Stimulated activated CD4-positive, alpha-beta T cell treated with anti-CD3 and anti-CD28 coated beads, Interleukin-4, amount 100 ng/mL, for 48 hours (primary cell): ENCODE measurements at places on chromosomes 2 and 18.

DNA sequence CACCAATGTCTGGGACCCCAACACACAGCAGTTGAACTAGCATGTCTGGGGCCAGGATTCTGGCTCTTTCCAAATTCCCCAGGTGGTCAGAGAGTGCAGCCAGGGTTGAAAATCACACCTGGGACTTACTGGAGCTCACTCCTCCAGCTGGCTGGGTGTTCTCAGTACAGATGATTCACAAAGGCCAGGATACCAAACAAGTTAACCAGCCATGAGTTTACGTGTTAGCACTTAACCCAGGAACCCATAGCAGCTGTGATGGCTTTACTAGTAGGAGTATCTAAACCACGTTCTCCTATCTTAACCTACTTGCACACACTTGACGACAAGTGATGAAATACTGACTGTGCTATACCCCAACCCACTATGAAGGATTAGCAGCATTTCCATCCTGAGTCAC lies 222.8 kb downstream of the FBXO15 start:
- no peak for DNase-seq

DNA sequence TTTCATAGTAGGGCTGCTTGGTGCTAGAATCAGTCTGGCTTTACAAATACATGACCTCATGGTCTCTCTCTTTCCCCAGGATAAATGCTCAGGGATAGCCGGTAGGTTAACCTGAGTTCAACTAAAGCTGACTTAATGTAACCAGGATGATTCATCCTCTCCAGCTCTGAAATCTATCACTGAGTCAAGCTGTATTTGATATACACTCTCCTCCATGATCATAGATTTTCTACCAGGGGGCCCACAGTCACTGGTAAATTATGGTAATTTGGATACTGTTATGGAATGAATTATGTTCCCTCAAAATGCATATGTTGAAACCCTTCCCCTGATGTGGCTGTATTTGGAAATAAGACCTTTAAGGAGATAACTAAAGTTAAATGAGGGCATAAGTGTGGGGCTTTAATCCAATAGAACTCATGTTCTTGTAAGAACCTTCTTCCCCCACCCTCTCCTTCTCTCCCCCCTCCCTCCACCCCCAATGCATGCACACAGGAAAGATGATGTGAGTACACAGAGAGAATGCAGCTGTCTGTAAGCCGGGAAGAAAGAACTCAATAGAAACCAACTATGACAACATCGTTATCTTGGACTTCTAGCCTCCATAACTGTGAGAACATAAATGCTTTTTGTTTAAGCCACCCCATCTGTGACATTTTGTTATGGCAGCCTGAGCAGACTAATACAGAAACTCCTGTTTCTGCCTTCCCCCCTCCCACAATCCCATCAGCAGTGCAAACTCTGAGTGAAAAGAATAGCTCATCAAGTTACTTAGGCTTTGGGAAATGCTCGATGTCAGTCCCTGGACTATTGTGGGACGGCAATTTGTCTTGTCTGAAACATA lies 134.9 kb upstream of the KYNU start:
- no peak for DNase-seq

- DNase-seq, result no peak
Observed at GRCh38 chr2:76194031-76194775, 483.5 kb upstream of the GCFC2 start.

DNA sequence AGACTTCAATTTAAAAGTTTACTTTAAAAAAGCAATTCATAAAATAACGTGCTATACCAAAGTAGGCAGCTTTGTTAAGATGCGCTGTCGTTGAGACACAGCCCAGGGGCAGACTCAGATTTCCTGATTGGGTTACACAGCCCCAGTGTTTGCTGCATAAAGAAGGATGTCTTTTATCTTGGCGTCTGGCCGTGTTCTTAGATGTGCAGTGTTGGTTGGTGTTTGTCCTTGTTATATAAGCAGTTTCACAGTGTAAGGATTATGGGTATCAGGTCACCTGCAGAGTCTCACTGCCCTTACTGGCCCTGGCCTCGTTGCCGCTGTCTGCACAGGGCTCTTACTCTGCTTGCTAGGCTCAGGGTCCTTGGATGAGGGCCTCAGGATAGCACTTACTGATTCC lies 108.5 kb downstream of the WDSUB1 start:
- DNase-seq, result no peak

DNA sequence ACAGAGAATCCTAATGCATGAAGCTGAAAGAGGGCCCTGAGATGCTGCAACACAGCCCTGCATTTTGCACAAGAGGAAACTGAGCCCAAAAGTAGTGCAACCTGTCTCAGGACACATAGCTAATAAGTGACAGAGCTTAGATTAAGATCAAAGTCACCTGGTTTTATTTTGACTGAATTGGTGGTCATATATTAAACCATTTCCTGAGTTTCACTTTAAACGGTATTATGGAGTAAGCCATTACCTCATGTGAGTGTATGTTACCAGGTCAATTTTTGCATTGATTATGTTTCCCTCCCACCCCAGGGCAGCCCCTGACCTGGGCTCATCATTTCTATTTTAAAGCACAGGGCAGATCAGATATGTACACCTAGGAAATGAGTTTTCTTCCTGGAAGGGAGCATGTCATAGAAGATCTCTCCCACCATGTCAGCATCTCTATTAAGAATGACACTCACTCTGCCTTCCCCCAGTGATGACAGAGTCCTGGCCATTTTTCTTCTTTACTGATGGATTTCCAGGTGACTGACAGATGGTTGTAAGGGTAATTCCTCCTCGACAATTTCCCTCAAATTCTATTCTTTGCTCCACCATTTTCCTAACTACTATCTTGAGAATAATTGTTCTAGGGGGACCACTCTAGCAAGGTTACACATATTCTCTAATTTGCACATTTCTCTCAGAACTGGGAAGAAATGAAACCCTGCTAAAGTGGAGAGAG lies 441.3 kb upstream of the SLC14A2 start:
- no peak for DNase-seq

GRCh38 chr2:177808984-177809809 lies 263.4 kb downstream of the PDE11A start:
- DNase-seq, result no peak

- DNase-seq, result no peak
Observed at GRCh38 chr2:205654878-205655605, 27.3 kb upstream of the NRP2 start.

DNA sequence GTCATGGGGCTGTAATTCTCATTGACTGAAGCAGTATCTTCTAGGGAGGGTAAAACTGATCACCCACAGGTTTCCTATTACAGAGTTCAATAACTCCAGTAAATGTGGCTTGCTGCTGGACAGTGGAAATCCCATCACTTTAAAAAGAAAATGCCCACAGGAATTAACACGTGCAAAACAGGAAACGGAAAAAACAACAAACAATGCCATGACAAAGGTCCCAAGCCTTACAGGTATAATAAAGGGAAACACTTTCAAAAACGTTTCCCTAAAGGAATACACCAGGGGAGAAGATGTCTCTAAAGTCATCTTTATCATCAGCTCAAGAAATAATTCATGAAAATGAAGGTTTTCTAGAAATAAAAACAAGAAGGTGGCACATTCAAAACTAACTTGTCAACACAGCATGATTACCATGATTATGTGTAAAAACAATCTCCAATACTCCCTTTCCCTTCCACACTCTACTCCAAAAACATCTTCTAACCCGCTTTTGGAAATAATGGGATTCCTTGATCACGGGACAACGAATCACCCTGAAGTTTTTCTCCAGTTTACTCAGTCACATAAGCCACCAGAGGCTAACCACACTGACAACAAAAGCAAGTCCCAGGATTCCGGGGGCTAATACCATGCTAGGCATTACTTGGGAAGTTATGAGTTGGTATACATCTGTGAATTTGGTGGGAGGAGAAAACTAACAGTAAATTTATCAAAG lies 167.9 kb downstream of the TCF4 start:
- DNase-seq, result no peak

GRCh38 chr18:47287911-47288585 lies 36.6 kb upstream of the SKOR2 start:
- no peak for DNase-seq

DNA sequence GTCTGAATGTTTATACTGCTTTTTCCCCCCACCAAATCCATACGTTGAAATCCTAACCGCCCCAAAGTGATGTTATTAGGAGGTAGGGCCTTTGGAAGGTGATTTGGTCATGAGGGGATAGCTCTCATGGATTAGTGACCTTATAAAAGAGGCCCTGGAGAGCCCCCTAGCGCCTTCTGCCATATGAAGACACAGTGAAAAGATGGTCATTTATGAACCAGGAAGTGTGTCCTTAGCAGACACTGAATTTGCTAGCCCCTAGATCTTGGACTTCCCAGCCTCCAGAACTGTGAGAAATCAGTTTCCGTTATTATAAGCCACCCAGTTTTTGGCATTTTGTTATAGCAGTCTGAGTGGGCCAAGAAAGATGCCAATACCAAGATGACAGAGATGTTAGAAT lies 7.2 kb upstream of the TSN start:
- DNase-seq, result no peak

DNA sequence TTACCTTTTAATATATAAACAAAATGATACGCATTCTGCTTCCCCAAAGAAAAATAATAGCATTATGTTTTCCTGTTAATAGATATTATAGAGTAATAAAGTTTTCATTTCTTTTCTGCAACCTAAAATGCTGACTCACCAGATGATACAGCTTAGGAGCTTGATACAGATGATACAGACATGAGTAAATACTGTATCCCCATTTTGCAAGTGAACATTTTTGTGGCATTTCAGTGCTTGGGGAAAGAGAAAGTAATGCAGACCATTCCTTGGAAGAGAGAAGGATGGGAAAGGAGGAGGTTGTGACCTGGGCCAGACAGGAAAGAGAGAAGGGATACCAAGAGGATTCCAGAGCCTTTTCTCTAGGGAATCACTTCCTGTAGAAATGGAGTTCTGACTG lies 97.5 kb upstream of the FSHR start:
- DNase-seq, result no peak

DNA sequence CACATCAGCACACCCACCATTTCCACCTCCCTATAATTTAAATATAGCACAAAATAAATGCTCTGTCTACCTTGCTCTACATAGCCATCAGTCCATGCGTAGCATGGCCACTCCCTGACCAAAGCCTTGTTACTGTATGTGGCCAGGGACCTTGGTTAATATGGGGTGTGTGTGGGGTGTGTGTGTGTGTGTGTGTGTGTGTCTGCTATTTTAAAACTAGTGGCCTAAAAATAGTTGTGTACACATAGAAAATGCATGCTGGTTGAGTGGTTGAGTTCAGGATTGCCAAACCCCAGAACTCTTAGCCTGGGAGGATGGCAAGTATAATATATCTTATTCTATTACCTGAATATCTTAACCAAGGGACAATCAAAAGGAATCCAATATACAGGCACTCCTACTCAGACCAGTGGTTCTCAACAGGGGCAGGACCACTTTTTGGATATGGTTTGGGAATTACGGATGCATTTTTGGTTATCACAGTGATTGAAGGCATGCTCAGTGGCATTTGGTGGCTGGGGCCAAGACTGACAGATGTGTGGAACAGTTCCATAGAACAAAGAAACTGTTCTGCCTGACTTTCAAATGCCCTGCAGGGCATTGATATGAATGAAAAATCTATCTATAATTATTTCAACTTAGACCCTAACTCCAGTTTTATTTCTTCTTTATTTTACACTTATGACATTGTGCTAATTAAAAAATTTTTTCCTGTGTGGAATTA lies 72.3 kb upstream of the PSME4 start:
- no peak for DNase-seq
